ENCODE measurements at places on chromosomes 2 and 18.

GRCh38 chr18:73681912-73682311 lies 465.7 kb downstream of the FBXO15 start:
- DNase-seq: no peak

DNA sequence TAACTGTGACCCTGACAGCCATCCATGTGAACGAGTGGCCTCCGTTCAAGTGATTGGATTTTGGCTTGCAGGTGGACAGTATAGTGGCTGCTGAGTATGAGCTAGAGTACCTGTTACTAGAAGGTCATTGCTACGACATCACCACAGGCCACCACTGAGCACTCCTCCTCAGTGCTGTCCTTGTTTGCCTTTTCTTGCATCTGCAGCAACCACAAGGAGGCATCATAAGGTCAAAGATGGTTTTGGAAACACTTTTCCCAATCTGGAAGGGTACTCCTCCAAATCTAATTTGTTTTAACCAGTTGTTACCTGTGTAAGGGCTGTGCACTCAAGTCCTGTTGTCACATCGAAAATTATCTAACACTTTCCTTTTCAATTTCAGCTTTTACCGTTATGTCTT lies 81.2 kb downstream of the UGGT1 start:
- no peak for DNase-seq

DNA sequence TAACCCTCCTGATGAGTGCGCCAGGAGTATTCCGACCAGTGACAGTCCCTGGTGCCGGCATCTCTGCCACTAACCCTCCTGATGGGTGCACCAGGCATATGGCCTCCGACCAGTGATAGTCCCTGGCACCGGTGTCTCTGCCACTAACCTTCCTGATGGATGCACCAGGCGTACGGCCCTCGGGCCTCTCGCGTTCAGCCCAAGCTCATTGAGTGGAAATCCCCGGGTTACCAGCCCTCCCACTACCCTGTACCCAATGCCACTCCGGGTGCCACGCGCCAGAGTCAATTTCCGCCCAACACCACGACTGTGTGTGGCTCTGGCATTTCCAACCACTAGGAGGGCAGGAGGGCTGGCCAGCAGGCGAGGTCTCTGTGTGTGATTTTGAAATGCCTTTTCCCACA lies 11.7 kb upstream of the GPC1 start:
- peak; percentile 61 for DNase-seq

GRCh38 chr2:47002031-47002430 lies 86.4 kb upstream of the MCFD2 start:
- no peak for DNase-seq

DNA sequence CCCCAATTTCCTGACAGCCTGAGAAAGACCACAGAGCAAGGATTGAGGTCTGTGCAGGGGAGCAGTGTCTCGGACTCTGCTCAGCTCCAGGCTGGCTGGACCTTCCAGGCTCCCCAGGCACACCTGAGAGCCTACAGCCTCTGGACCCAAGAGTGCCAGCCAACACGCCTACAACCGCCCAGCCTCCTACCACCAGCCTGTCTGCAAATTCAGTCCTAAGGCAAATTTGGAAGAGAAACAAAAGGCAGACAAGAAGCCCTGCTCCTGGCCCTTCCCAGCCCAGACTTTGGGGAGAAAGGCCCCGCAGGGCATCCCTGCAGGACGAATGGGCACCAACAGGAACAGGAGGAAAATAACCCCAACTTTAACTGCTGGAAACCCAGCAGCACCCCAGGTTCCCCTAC lies 1.9 kb downstream of the HS6ST1 start:
- DNase-seq: peak; percentile 48
